GM23338 (cell line): ENCODE measurements at places on chromosomes 13 and 19.
A peak's percentile ranks its signal among the peaks of the same experiment; 100 is the strongest.

DNA sequence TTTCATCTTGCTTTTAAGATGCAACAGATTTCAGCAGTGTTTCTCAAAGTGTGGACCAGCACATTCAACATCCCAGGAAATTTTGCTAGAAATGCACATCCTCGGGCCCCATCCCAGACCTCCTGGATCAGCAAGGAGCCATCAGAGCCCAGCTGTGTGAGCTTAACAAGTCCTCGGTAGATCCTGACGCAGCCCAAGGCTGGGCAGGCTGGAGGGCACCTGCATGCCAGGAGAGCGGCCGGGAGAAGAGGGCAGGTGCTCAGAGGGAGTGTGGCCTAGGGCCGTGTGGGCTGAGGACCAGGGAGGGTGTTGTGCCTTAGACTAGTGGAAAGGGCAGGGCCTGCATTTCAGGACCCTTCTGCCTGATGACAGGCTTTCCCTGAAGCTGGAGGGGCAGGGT is 2.2 kb upstream of the MCF2L start:
- DNase-seq, result no peak

GRCh38 chr13:30329009-30329585 is 21.7 kb upstream of the KATNAL1 start:
- DNase-seq, result no peak

DNA sequence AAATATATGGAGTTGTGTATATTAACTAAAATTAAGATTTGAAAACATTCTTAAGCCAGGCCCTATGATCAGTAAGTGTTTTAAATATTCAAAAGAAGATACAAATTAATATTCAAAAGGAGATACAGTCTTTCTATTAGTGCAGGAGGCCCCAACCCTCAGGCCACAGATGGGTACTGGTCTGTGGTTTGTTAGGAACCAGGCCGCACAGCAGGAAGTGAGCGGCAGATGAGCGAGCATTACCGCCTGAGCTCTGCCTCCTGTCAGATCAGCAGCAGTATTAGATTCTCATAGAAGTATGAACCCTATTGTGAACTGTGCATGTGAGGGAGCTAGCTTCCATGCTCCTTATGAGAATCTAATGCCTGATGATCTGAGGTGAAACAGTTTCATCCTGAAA is 232.9 kb downstream of the FOXO1 start:
- no peak for DNase-seq

DNA sequence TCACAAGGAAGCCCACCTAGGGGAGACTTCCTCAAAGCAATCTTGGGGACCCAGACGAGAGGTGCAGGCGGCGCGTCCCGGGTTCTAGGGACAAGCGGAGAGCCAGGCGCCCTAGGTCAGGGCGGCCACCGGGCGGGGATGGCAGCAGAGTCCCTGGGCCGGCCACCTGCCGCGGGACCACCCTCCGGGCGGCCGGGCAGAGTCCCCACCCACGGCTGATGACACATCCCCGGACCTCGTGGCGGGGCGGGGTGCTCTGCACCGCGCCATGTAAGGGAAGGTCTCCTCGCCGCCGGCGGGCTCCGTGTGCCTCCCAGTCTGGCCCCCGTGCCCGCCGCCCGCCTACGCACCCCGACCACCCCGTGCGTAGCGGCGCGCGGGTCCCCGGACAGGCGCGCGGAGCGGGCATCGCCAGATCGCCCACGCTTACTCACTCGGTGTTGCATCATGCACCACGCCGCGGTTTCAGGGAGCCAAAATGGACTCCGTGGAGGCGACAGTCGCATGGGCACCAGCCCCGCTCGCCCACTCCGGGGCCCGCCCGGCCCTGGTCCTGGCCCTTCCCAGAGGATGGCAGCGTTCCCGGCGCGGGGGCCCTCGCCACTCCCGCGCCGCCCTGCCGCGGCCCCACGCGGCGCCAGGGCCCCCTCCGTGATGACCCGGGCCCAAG is 643 bp downstream of the SLC7A1 start:
- DNase-seq, result peak; percentile 22

- DNase-seq, result no peak
Observed at GRCh38 chr13:22079961-22080360, 409.1 kb downstream of the FGF9 start.

DNA sequence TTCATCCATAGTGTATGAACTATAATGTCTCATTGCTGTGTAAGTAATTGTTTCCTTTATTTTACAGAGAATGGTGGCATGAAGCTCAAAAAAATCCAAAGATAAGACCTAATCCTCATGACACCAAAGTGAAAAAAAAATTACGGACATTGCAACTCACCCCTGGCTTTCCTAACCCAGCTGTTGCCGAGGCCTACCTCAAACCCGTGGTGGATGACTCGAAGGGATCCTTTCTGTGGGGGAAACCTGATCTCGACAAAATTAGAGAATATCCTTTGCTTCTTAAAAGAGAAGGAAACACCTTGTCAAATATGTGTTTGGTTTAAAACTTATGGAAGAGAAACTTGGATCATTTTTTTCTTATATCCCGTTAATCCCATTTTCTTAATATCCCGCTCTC is 26.3 kb downstream of the ERCC5 start:
- no peak for DNase-seq

GRCh38 chr13:93769101-93769500 is 542.5 kb downstream of the GPC6 start:
- no peak for DNase-seq

- DNase-seq, result no peak
Observed at GRCh38 chr13:112483299-112483698, 104.7 kb downstream of the TUBGCP3 start.

DNA sequence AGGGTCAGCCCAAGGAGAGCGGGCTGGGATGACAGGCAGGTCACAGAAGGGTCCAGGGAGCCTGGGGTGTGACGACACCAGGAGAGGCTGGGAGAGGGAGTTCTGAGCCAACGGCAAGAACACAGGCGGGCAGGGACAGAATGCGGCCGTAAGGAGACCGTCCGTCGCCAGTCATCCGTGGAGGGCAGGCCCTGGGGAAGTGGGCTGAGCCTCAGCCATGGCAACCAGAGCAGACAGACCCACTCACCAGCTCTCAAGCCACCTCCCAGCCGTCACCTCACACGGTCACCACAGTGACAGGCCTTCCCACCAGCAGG is 3.7 kb upstream of the TMEM86B start:
- DNase-seq, result no peak

DNA sequence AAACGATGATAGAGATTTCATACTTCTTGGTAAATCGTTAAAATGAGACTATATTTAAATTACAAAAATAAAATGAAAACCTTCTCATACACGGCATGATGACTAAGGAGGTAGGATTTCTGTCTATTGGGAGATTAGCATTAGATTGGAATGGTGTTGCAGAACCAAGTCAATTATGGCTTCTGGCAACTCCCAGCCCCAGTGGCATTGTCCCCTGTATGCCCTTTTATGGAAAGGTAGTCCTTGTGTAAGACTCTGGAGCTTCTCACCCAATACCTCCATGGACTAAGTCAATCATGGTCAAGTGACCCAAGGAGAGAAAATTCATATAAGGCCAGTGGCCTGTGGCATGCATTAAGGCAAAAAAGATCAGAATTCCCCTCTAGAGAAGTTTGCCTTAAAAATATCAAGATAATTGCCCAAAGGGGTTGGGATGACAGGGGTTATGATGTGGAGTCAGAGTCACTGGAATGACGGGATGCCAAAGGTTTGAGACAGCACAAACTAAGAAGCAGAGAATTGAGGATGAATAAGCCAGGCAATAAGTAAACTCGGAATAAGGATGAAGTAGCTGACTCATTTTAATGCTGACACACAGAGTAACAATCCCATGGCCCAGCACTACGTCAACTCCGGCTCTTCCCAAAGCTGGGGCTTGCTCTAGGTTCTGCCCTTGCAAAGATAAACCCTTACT is 57.8 kb upstream of the POSTN start:
- no peak for DNase-seq

DNA sequence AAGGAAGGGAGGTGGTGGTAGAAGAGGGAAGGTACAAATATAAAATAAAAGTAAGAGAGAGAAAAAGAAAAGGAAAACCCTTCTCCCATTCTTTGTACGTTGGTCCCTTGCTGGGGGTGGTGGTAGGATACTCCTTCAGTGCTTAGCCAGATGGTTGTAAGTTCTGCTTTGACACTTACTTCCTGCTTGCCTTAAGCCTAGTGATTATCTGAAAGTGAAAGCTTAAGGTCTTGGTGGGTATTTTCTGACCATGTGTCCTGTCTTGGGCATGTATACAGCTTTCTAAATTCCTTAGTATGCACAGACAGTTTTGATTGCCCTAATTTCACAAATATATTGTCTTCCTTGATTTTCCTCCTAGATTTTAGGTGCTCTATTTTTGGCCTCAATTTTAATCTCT is 314.8 kb downstream of the PCDH17 start:
- no peak for DNase-seq

GRCh38 chr19:11814700-11815035 is 595 bp downstream of the ZNF440 start:
- peak; percentile 55 for DNase-seq

- no peak for DNase-seq
Observed at GRCh38 chr13:36006347-36006746, 124.8 kb downstream of the DCLK1 start.

- no peak for DNase-seq
Observed at GRCh38 chr13:95627590-95627989, 16.9 kb downstream of the DZIP1 start.

GRCh38 chr19:1837625-1838105 is 10.6 kb downstream of the REXO1 start:
- peak; percentile 82 for DNase-seq

- DNase-seq, result no peak
Observed at GRCh38 chr19:2440515-2440914, 13.1 kb upstream of the TIMM13 start.

DNA sequence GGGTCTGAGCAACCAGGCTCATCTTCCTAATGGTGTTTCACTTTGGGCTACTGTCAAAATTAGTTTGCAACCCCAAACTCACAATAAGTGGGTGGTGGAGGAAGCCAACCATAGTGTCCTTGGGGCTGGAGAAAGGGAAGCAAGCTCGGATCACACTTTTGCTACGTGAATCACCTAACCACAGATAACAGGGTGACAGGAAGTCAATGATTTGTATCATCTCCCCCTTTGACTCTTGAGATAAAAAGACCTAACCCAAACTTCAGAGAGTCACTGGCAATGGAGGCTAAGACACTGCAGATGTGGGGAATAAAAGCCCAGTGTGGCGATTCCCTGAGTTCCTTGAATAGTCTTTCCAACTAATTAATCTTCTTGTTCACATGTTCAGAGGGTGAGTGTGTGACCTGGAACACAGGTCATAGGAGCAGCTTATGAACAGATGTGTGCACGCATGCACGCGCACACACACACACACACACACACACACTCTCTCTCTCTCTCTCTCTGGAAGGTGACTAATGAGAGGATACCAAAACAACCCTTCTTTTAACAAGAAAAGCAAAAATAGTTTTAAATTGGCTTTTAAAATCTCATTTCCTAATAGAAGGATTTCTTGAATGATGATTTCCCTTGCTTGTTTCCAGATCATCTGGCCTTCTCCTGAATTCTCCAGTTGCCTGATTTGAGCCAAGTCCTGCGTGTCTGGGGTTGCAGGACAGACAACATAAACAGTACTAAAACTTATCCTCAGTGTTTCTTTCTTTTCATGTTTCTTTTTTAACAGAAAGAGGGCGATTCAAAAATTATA is 21.2 kb upstream of the DOCK9 start:
- no peak for DNase-seq

- DNase-seq, result no peak
Observed at GRCh38 chr13:88257706-88258105, 586.5 kb downstream of the SLITRK5 start.
